ENCODE measurements at places on chromosomes 11 and 22.
A peak's percentile ranks its signal among the peaks of the same experiment; 100 is the strongest.

- DNase-seq: no peak
These were observed 42.7 kb downstream of the CELF1 start for GRCh38 chr11:47510209-47510608.

DNA sequence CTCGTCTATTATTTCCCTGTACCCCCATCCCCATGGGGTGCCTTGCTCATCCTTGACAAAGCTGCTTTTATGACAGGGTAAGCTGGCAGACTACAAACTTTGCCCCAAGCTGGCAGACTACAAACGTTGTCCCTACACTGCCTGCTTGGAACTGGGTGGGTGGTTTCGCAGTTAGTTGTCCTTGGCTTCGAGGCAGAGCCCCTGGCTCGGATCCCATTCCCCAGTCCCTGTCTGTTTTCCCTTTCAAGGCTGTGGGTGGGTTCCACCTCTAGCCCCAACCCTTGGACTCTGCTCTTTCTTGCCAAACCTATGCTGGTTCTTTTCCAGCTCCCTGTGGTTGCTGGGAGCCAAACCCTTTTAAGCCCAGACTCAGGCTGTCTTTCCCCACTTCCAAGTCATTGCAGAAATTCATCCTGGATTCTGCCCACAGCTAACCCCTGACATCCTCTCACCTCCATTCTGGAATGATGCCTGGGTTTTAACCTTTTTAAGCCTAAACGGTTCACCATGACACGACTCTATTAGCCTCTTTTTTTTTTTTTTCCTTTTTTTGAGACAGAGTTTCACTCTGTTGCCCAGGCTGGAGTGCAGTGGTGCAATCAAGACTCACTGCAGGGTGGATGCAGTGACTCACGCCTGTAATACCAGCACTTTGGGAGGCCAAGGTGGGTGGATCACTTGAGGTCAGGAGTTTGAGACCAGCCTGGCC lies 9.2 kb upstream of the RBM14 start:
- no peak for DNase-seq

GRCh38 chr22:19886605-19887255 lies 32.1 kb upstream of the GNB1L start:
- peak; percentile 68 for DNase-seq

DNA sequence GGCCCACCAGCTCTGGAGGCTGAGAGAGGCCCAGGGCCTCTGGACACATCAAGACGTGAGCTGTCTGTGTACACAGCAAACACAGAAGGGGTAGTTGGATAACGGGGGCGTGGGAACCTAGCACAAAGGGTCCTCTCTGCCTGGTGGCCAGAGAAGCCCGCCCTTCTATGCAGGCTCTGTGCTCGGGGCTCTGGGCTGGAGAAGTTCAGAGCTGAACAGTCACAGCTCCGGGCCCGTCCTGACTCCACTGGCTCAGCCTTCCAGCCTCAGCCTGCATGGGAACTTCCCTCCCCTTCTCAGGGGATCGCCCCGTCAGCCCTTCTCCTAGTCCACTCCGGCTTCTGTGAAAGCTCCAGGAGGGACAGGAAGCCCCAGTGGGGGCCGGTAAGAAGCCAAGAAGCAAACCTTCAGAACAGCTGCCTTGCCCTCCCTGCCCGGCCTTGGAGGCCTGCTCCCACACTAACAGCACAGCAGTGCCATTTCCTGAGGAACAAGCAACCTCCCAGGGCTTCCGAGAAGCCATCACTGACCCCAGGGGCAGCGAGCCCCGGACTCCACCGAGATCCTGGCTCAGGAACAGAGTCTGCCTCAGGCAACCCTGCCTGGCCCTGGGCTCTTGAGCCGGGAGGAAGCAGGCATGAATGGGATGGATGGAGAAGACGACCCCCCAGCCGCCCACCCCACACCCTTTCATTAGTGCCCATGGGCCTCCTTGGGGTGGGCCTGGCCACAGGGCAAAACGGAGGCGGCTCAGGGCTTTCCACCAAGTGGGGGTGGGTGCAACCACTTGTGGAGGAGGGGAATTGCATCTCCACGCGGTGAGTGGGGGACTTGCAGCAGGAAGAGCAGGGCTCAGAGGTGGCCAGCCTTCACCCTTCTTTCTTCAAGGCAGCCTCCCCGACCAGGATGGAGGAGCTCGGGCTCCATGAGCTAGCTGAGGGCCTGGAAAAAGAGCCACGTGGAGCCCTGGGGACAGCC lies 119.8 kb downstream of the ST3GAL4 start:
- DNase-seq: no peak

GRCh38 chr22:39452740-39453040 lies 4.1 kb upstream of the MGAT3 start:
- DNase-seq: no peak

GRCh38 chr22:50267591-50268390 lies 2.4 kb downstream of the MAPK11 start:
- no peak for DNase-seq

- DNase-seq: no peak
These were observed 41.2 kb downstream of the SYT9 start for GRCh38 chr11:7292922-7293321.

GRCh38 chr11:95134491-95134890 lies 44.8 kb downstream of the ENDOD1 start:
- no peak for DNase-seq
